ENCODE measurements at places on chromosomes 3 and 15.
A peak's percentile ranks its signal among the peaks of the same experiment; 100 is the strongest.

DNA sequence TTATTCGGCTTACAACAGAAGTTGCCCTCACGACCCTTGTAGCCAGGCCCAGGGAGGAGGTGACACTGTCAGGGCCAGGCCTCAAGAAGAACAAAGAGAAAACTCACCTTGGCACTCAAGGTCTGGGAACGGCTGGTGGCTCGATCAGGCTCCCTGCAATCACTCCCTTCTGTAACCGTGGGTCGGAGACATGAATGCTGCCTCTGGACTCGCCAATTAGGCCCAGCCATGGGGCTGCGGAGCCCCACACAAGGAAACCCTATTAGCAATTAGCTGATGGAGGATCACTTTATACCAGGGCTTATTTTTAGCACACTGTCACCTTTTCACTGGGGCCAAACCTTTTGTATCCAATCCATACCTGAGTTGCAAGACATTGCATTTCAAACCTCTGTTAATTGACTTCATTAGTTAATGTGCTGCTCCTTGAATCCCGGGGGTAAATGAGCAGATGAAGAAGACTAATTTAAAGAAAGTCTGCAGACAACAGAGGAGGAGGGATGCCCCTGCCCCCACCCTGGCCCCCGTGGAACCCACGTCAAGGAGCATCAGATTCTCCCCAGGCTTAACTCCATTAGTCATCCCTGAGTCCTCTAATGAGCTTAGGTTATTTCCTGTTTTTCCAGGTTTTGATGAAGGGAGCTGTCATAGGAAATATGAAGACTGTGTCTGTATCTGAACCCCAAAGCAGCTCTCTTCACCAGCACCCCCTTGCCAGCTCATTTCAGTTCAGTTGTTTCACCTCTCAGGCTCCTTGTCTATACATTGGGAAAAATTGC is 255.3 kb downstream of the RORA start:
- DNase-seq, result no peak

- DNase-seq, result no peak
These were observed 3.6 kb downstream of the BDH1 start for GRCh38 chr3:197552198-197552597.

DNA sequence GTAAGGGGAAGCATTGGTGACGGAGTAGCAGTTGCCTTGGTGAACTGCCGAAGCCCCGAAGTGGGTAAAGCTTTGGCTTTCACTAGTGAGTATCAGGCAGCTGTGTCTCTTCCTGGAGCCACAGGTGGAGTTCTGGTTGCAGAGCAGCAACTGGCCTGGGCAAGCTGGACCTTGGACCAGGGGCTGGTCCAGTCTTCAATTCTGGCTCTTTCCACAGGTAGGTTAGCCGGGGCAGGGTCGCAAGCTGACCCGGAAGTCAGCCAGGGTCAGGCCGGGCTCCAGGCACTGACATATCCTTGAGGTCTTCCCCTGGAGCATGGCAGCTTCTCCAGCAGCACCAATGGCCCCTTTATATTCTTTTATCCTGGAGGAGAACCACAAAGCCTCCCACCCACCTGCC is 73.2 kb downstream of the TMEM44 start:
- DNase-seq, result no peak

DNA sequence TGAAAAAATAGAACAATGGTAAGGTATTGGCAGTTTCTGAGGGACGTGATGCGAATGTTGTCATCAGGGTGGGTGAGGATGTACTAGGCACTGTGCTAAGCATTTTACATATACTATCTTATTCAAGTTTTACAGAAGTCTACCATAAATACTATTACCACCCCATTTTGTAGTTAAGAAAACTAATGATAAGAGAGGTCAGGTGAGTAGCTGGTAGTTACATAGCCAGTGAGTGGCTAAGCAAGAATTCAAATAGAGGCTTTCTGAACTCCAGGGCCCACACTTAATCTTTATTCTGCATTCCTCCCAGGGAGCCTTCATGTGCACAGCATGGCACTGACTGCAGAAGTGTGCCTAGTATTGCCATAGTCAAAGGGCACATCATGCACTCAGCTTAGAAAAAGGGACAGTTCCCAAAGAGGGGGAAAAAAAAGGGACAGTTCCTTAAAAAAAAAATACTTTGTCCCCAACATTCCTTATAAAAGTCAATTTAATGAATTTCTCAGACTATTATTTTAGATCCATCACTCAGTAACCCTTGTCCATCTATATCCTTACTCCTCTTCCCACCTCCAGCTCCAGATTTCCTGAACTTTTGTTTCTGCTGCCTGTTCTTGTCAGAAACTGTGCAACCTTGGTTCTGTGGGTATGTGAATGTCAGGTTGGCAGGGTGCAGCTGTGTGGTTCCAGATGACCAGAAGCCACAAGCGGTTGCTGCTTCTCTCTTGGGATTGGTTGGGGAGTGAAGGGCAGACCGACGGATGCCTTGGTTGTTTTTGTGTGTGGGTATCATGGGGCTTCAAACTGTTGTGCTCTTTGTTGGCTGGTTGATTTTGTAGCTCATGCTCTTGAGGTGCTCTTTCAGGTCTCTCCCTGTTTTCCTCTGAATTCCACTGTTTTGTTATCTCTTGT is 8.3 kb downstream of the MAPKBP1 start:
- no peak for DNase-seq

GRCh38 chr3:14252321-14253021 is 73.9 kb downstream of the LSM3 start:
- no peak for DNase-seq

- DNase-seq, result no peak
These were observed 39.7 kb upstream of the PIK3R4 start for GRCh38 chr3:130786306-130786705.

DNA sequence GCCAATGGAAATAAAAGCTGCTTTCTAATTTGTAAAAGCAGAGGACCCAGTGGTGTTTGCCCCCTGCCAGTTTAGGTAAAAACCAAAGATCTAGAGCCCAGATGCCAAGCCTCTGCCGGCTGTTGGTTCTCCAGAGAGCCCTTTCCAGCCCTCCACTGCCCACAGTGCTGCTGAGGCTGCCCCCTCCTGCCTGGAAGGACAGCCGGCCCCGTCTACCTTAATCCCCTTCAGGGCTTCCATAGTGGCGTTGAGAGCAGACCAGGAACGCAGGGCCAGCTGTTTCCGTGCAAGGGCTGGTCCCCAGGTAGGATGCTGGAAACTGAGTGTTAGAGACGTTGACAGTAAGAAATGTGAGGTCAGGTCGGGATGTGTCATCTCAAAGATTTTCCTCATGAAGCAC is 6.9 kb downstream of the ST8SIA2 start:
- DNase-seq, result no peak

GRCh38 chr3:184696697-184697096 is 15.2 kb downstream of the MAGEF1 start:
- no peak for DNase-seq

DNA sequence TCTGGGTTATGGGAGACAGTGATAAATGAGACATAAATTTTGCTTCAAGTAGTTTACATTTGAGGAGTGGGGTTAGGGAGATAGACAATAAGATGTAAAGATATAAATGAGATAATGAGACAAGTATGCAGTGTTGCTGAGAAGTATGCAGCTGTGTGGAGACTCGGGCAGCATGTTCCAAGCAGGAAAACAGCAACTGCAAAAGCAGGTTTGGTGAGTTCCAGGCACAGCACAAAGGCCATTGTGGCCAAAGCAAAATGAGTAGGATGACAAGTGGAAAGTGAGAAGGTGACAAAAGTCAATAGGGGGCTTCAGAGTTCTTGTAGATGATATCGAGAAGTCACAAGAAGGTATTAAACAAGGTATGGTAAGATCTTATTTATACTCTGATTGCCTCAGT is 259.1 kb upstream of the PEX5L start:
- no peak for DNase-seq

GRCh38 chr3:50559702-50560101 is 7.8 kb downstream of the C3orf18 start:
- no peak for DNase-seq

GRCh38 chr3:55486101-55486856 is 827 bp downstream of the WNT5A start:
- no peak for DNase-seq

- DNase-seq, result no peak
These were observed 163.4 kb upstream of the SEMA6D start for GRCh38 chr15:47553947-47554346.

GRCh38 chr3:186411089-186411488 is 49.1 kb upstream of the DGKG start:
- DNase-seq, result no peak

GRCh38 chr3:139634111-139634635 is 43.6 kb downstream of the NMNAT3 start:
- DNase-seq, result no peak

GRCh38 chr3:64728994-64729393 is 41.2 kb upstream of the ADAMTS9 start:
- no peak for DNase-seq

- no peak for DNase-seq
These were observed 27.5 kb upstream of the DENND4A start for GRCh38 chr15:65819563-65819960.

DNA sequence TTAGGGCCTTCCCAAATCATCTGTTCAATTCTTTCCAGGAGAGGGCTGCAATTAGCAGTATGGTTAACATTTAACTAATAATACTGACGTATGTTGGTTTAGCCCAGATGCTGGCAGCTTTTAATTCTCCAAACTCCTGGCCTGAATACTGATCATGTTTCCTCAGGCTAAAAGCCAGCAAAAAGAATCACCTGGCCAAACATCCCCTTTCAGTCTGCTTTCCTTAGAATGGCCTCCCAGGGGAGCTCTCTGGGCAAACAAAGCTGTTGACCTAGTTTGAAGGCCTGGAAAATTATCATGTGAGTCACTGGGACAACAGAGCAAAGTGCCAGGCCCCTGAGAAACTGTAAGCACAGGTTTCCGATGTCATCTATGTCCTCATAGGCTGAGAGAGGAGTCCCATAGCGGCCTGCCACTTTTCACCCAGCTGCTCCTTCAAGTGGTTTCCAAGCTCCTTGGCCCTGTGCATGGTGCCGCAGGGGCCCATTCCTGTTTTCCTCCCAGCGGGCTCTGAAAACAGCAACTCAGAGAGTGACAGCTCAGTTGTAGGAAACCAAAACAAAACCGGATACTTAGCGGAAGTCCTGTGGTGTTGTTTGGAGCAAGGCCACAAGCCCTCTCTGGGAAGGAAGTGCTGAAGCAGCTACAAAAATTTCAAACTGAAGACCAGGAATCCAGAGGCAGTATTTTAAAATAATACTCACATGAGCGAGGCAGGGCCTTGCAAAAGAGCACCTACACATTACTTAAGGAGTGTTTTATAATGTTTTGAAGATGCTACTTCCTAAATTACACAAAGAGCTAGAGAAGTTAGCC is 36.5 kb upstream of the RAB11A start:
- DNase-seq, result peak; percentile 53

GRCh38 chr3:112803467-112803866 is 43.2 kb downstream of the CD200R1L start:
- no peak for DNase-seq

- DNase-seq, result no peak
These were observed 180.7 kb downstream of the SLCO3A1 start for GRCh38 chr15:92034227-92034626.

GRCh38 chr3:127656906-127657305 is 15.8 kb upstream of the ABTB1 start:
- no peak for DNase-seq

DNA sequence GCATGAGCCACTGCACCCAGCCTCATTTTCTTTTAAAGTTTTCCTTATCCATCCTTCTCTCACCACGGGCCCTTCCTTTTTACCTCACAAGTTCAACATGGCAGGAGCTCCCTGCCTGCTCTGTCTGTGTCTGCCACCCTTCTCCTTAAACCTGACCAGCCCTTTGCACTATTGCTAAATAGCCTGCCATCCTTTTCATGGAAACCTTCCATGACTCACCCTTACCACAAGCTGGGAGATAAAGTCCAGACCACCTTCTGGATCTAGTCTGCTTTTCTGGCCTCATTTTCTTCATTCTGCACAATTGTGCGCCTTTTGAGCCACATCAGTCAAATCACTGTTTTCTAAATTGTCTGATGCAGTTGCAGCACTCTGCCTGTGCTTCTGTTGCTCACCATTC is 8.9 kb downstream of the PARP14 start:
- DNase-seq, result no peak

DNA sequence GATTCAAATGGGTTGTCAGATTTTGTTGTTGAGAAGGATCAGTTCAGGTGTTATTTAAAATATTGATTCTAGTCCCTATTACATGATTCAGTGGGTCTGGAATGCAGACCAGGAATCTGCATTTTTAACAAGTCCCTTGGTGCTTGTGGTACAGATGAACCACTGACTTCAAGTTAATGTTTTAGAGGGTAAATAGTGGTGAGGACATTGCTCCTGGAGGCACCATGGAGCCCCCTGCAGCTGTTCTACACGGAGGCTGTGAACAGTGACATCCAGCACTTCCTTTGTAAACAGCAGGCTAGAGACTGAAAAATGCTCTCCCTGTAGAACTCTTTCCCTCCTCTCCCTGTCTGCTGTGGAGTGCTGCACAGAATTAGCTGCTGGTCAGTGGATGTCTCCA is 4.8 kb upstream of the FSIP1 start:
- no peak for DNase-seq

- DNase-seq, result no peak
These were observed 1068.0 kb upstream of the CADM2 start for GRCh38 chr3:83890763-83891135.

DNA sequence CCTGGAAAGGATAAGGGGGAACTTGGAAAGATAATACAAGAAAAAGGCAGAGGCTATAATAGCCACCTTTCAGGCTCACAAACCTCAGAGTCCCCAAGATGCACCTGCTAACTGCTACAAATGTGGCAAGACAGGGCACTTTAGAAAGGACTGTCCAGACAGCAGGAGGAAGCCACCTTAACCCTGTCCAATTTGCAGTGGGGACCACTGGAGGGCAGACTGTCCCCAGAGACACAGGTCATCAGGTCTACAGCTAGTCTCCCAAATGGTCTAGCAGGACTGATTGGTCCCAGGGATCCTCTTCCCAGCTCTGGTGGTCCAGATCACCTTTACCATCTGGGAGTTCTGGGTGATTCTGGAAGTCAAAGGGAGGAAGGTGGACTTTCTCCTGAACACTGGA is 882.5 kb upstream of the GBE1 start:
- DNase-seq, result no peak

- no peak for DNase-seq
These were observed 34.4 kb downstream of the TNK2 start for GRCh38 chr3:195873971-195874370.

DNA sequence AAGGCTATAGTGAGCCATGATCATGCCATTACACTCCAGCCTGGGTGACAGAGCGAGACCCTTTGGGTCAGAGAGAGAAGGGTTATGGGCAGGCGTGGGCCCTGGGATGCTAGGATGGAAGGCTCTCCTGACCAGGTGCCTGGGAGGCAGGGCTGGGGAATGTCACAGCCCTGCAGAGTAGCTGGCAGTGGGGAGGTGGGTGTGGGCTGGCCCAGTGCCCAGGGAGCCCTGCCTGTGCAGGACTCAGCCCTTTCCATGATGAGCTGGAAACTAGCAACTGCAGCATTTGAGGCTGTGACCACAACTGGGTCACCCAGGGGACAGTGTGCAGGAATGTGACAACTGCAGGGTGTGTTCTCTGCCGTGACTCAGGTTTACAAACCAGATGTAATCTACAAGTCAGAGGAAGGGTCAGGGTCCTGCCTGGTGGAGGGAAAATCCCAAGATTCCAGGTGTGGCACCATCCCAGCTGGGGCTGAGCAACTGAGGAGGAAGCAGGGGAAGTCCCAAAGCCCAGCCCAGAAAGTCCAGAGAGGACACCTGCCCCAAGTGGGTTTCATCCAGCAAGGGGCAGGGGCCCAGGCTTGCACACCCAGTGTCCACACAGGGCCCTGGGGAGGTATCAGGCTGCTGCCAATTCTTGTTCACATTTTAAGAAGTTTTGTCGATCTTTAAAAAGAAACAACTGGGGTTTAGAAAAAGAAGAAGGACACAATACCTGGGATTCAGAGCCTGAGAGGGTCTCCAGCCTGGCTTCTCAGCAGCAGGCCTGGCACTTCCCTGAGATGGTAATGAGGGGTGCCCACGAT is 45.5 kb downstream of the SLC28A1 start:
- DNase-seq, result no peak

Measured in stimulated activated CD4-positive, alpha-beta T cell treated with anti-CD3 and anti-CD28 coated beads, Interleukin-4, amount 100 ng/mL, for 24 hours (primary cell).